Activated T-helper 2 cell treated with anti-CD3 and anti-CD28 coated beads, Interferon-gamma antibody, Interleukin-2, Interleukin-4, amounts not matched to agents 10 μg/mL and 5 μg/mL and 100 μg/mL, durations not matched to agents 14 hours and 24 hours and 36 hours (primary cell): ENCODE measurements at places on chromosomes 13 and 19. TPM values are rescaled to one million over a fixed set of nuclear protein-coding genes. Genes with fewer than 3 reads are reported as not detected.

DNA sequence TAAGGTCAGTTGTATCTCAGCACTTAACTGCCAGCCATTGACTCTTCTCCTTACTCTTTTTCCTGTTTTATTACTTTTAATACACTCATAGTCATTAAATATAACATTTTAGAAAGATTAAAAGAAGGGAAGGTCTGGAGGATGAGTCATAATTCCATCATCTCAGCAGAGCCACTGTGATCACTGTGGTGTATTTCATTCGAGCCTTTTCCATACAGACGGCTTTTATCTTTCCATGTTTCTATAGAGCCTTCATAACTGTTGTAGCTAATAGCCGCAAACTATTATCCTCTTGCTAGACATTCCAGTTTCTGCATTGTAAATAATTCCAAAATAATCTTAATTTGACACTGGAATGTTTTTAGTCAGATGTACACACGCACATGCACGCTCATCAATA is 4.7 kb upstream of the FLT1 start:
- peaks cover 49% of the 10 kb centered on the region for H3K27me3 ChIP-seq
- no peak overlapping the region for H3K4me3 ChIP-seq
- no peak overlapping the region for H3K27ac ChIP-seq

GRCh38 chr19:39446365-39447084 is 1.1 kb downstream of the SUPT5H start:
- H3K4me3 ChIP-seq: peak overlapping the region; percentile 95
- no peaks in the 10 kb centered on the region for H3K27me3 ChIP-seq
- DNase-seq: no peak
- peaks cover 35% of the 10 kb centered on the region for H3K4me1 ChIP-seq
- H3K36me3 ChIP-seq: peaks cover 48% of the 10 kb centered on the region

DNA sequence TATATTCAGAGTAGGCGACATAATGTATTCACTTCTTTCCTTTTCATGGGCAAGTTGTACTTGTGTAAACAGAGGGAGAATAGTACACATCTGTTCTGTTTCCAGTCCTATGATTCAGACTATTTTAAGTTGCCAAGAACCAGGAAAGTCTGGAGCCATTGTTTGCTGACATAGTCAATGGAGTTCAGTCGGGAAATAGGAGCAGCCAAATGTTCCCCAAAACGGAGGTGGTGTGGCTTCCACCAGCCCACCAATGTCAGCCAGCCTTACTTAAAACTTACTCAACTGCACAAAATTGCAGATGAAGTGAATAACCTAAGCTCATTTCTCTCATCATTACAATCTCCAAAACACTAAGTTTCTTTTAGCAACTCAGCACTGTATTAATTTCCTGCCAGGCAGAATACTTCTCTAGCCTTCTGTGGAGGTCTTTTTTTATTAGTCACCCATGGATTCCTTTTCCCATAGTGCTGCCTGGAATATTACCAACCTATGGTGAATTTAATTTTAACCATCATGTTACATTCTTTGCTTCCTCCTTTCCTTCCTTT is 22.3 kb upstream of the CSNK1A1L start:
- no peak for DNase-seq
- no peak overlapping the region for H3K4me3 ChIP-seq
- no peaks in the 10 kb centered on the region for H3K4me1 ChIP-seq
- H3K27me3 ChIP-seq: no peaks in the 10 kb centered on the region

GRCh38 chr13:100815476-100816046 is 141.0 kb upstream of the TMTC4 start:
- no peak for DNase-seq
- no peak overlapping the region for H3K27ac ChIP-seq
- no peaks in the 10 kb centered on the region for H3K36me3 ChIP-seq
- peaks cover 5% of the 10 kb centered on the region for H3K27me3 ChIP-seq
- no peak overlapping the region for H3K4me3 ChIP-seq

DNA sequence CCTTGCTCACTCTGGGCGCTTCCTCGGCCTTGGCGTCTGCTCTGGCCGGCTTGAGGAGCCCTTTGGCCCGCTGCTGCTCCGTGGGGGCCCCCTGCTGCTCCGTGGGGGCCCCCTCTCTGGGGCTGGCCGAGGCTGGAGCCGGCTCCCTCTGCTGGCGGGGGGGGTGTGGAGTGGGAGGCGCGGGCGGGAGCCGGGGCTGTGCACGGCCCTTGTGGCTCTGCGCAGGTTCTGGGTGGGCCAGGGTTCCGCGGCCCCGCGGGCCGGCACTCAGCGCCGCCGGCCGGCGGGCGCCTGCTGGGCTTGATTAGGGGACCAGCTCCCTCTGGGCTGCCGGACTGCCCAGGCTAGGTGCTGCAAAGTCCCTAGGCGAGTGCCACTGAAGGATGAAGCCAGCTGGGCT is 436.2 kb downstream of the SLITRK6 start:
- no peaks in the 10 kb centered on the region for H3K27me3 ChIP-seq
- H3K4me3 ChIP-seq: no peak overlapping the region
- H3K4me1 ChIP-seq: no peaks in the 10 kb centered on the region
- no peak for DNase-seq
- no peaks in the 10 kb centered on the region for H3K36me3 ChIP-seq

GRCh38 chr13:40697711-40698110 is 31.3 kb upstream of the FOXO1 start:
- DNase-seq: no peak
- no peaks in the 10 kb centered on the region for H3K4me1 ChIP-seq
- H3K4me3 ChIP-seq: no peak overlapping the region
- no peak overlapping the region for H3K27ac ChIP-seq

Gene PROSER1
- 90.9 and 92.0 TPM in 2 replicates for total RNA-seq

Gene CDK8
- total RNA-seq: 18.3 and 21.2 TPM in 2 replicates

Gene PABPC3
- total RNA-seq: 0.23 and 0.39 TPM in 2 replicates

Gene IFNL1
- total RNA-seq: not detected in 2 replicates

Gene ONECUT3
- not detected in 2 replicates for total RNA-seq

Gene GPR4
- total RNA-seq: not detected in 2 replicates

Gene TMEM145
- 0.71 and 0.85 TPM in 2 replicates for total RNA-seq
